ENCODE measurements at places on chromosomes 1 and 21.

DNA sequence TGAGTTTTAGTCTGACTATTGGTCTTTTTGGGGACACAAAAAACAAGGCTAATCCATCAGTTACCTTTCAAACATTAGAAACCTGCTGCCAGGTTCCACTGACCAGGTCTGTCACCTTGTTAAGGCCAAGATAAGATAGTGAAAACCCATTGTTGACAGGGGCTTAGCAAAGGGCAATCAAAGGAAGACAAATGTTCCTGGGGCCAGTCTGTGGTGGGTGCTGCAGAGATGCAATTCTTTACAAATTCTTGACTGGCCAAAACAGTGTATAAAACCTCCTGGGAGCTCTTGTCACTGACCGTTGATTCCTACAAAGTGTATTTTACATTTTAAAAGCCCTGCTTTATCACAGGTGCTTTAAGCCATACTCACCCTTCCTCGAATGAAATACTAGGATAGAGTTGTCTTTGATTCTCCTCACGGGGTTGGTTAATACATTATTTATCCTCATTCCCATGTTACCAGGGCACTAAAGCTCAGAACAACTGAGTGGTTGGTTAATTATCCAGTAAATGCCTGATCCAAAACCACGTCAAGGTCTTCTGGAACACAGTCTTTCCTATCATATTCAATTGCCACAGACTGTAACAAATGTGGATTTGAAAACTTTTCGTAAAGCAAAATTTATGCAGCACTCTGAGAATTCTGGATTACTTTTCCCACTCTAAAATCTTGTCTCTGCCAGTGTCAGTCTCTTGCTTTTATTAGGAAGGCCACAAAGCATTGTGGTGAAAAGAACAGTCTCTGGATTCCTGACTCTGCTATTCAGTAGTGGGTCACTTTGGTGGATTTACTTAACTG, 77.2 kb downstream of the NRIP1 start:
- DNase-seq, result no peak

- DNase-seq, result no peak
Measured at GRCh38 chr1:203666609-203667008, 40.0 kb downstream of the ATP2B4 start.

DNA sequence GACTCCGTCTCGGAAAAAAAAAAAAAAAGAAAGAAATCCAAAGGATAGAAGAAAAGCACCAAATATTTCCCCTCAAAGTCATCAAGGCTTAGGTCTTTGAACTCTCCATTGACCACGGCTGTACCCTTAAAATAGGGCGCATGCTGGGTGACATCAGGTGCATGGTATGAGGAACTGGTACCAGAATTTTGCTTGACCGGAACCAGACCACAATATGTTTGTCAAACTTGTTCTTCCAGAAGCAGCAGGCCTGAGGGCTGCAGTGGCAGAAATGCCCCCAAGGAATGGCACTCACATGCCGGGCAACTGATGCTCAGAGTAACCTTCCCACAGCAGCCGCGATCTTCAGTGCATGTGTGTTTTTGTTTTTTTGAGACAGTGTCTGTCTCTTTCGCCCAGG, 21.0 kb downstream of the RCC1 start:
- DNase-seq, result no peak

DNA sequence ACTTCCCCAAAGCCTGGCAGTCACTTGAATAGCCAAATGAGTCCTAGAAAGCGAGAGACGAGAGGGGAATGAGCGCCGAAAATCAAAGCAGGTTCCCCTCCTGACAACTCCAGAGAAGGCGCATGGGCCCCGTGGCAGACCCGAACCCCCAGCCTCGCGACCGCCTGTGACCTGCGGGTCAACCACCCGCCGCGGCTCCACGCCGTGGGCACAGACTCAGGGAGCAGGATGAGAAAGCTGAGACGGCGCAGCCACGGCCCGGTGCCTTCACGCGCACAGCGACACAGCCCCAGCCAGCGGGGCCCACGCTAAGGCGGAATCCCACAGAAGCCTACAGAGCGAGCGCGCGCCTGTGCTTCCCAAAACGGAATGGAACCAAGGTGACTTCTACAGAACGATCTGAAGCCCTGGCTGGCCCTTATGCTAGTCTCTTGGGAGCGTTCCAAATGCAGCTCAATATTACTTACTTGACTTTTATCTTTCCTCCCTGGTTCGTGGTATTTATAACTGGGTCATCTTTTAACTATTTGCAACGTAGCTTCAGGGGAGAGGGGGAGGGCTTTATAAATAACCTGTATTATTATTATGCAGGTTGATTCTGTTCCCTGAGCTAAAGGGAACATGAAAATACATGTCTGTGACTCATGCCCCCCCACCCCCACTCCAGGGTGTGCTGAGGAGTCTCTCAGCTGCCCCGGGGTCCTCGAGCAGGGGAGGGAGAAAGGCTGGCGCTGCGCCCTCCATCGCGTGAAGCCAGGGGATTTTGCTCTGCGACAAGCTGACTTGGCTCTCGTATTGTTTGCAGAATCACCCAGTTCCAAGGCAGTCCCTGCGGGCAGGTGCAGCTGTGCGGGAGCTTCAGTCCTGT, 1.7 kb downstream of the TSPEAR start:
- DNase-seq, result no peak

GRCh38 chr1:27152004-27152828, 2.7 kb downstream of the SLC9A1 start:
- no peak for DNase-seq

DNA sequence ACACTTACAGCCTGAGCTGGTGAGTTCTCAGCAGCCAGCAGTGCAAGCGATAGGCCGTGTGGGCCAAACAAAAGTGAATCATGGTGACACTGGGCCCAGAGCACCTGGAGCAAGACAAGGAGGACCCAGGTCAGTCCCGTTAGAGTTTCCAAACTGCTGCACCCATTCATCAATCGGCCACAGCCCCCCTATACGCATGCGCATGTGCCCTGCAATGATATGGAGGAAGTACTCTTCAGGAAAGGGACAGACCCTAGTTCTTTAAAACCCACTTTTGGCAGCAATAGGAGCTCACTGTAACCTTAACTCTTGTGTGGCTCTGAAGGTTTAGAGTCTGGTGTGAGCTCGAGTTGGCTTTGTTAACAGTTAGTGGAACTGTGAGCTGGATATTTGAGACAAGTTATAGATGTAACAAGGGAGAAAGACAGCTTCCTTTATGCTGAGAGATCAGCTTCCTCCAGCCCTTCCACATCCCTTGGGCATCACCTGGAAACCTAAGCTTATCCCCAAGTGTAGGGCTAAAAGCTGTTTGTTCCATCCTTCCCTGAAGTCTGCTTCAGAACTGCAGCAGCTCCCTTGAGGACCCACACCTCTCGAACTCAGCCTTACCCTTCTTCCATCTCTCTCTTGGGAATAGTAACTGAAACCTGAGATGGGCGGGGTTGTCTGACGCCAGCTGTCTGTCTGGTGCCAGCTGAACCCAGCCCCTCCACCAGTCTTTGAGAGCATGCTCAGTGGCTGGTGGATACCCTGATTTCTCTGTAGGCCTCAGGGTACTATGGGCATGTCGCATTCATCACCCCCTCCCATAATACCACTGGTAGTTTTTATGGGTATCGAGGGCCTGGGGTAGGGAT, 17.7 kb downstream of the NMNAT1 start:
- peak; percentile 69 for DNase-seq

GRCh38 chr1:79629414-79629813, 622.9 kb upstream of the ADGRL4 start:
- no peak for DNase-seq

DNA sequence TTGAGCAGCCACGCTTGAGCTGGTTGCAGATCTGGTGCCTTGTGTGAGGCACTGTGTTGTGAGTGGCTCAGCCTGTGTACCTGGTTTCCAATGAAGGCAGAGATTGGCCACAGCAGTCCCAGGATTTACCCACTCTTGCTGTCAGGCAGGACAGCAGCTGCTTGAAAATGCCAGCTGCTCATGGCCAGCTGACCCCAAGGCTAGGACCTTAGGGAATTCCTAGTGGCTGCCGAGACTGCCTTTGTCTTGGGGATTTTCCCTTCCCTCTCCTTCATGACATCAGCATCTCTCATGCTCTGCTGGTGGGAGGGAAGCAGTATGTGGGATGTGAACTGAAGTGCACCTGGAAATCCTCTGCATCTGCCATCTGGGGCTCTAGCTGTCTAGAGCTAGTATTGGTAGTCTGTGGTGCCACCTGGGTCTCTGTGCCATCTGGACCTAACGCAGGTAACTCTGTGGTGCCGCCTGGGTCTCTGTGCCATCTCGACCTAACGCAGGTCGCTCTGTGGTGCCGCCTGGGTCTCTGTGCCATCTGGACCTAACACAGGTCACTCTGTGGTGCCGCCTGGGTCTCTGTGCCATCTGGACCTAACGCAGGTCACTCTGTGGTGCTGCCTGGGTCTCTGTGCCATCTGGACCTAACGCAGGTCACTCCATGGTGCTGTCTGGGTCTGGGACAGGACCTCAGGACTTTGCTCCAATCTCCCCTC, 3.8 kb upstream of the LRRC47 start:
- DNase-seq, result no peak

DNA sequence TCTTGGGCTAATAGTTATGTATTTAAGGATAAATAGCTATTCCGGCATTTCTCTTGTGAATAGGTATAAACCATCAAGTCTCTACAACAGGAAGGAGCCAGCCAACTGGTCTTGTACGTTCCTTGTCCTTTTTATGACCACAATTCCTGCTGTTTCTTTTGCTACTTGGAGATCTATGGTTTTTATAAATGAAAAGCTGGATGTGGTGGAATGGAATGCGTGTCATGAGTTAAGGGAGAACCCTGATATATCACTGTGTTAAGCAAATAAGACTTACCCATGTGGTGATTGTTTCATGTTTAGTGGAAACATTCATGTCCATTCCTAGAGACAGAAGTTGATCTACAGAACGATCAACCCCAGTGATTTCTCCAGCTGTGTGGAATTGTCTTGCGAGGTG, 282.1 kb downstream of the RPS6KC1 start:
- DNase-seq, result no peak

GRCh38 chr1:23864801-23865542, 3.1 kb downstream of the FUCA1 start:
- DNase-seq, result no peak

DNA sequence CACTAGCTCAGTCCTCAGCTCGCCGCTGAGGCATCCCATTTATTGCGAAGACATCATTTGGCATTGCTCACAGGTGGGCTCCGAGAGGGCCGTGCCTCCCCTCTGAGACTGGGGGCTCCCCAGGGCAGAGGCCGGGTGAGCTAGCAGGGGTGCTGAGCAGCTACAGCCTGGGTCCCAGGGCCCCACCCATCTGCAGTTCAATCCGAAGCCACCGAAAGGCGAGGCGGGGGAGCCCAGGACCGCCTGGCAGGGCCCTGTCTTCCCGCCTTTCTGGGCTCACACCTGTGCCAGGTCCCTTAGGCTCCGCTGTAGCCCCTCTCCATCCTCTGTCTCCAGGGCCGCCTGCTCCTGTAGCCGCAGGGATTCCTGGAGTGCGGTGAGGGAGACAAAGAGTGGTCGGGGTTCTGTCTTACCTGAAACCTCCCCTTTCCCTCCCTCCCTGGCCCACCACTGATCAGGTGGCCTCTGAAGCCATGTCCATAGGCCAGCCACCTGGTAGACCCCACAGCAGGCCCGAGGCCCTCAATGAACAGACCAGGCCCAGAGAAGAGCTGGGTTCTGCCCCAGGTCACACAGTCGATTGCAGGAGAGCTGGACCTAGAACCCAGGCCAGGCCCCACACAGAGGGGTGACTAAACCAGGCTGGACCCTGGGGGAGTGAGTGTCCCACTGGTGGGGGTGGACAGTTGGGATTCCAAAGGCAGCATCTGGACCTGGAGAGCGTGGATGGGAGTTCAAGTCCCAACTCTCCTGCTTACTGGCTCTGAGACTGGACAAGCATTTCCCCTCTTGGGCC, 18.1 kb upstream of the NBPF1 start:
- DNase-seq, result no peak

DNA sequence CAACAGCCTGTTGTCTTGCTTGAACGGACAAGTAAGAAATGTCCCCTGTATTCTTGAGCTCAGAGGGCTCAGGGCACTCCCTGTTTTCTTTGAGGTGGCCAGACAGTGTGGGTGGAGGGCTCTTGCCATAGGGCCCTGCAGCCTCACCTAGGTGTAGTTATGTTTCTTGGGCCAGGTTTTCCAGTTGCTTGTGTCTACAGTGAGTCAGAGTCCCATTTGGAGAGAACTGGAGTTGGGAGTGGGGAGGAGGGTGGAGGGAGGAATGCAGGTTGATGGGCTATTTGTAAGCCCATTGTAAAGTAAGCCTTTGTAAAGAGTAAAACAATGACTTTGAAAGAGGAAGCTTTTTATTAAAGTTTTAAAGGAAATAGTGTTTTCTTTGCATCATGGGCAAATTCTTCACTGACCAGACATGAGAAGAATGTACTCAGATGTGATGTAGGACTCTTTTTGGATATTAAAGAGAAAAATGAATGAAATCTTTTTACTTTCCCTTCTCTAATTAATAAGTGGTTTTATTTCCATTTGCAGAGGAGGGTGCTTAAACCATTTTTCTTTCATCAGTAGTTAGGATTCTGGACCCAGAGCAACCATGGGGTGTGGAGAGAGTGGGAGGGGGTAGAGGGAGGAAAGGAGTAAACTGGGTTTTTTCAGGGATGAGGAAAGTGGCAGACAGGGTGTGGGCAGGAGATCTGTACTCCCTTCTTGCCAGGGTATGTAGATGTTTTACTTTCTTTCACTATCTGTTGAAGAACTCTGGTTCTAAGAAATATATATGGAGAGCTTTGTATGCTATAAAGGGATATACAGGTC, 45.1 kb upstream of the MACF1 start:
- DNase-seq, result no peak

DNA sequence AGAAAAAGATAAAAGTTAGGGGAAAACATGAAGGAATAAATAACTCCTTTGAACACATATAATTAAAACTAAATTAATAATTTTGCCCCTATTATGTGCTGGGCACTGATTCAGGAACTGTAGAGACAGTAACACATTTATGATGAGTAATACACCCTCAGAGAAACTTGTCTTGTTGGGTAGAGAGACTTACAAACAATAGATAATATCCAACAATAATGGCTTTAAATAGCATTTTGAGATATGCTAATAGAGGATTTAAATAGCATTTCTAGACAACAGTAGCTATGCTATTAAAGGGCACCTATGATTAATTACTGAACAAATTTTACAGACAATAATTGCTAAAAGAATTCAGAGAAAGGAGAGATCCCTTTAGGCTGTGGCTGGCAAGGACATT, 455.5 kb downstream of the NUF2 start:
- no peak for DNase-seq

GRCh38 chr1:155012026-155012546, 9.5 kb downstream of the ZBTB7B start:
- no peak for DNase-seq

DNA sequence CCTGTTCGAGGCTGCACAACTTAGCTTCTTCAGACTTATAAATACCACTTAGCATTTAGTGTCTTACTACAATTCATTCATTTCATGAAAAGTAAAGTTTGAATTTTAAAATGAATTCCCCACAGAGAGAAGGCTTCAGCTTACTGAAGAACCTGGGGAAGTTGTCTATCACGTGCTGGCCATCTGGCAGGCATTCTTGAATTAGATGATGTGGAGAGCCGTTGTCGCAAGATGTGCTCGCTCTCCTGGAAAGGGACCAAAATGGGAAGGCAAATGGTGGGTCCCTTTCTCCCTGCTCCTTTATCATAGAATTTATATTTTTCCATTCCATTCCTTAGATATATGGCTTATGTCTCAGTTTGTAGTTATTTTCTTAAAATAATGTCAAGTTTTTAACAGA, 90.5 kb downstream of the CD247 start:
- DNase-seq, result no peak

GRCh38 chr1:51518586-51519047, 449 bp downstream of the EPS15 start:
- DNase-seq, result peak; percentile 73

- peak; percentile 46 for DNase-seq
Measured at GRCh38 chr1:9996624-9997582, at the start of gene RBP7. Gene RBP7 (plus strand): TSS chr1:9997228. CDS start chr1:9997259, 31 bp downstream.

GRCh38 chr1:150256198-150256553, 1.4 kb upstream of the CA14 start:
- no peak for DNase-seq

All from germinal center (tissue), 1 donor.